Stimulated activated CD4-positive, alpha-beta T cell treated with anti-CD3 and anti-CD28 coated beads, Interleukin-12 subunit alpha, Interleukin-12 subunit beta, amount 100 ng/mL, for 48 hours (primary cell): ENCODE measurements at places on chromosomes 4 and X.

DNA sequence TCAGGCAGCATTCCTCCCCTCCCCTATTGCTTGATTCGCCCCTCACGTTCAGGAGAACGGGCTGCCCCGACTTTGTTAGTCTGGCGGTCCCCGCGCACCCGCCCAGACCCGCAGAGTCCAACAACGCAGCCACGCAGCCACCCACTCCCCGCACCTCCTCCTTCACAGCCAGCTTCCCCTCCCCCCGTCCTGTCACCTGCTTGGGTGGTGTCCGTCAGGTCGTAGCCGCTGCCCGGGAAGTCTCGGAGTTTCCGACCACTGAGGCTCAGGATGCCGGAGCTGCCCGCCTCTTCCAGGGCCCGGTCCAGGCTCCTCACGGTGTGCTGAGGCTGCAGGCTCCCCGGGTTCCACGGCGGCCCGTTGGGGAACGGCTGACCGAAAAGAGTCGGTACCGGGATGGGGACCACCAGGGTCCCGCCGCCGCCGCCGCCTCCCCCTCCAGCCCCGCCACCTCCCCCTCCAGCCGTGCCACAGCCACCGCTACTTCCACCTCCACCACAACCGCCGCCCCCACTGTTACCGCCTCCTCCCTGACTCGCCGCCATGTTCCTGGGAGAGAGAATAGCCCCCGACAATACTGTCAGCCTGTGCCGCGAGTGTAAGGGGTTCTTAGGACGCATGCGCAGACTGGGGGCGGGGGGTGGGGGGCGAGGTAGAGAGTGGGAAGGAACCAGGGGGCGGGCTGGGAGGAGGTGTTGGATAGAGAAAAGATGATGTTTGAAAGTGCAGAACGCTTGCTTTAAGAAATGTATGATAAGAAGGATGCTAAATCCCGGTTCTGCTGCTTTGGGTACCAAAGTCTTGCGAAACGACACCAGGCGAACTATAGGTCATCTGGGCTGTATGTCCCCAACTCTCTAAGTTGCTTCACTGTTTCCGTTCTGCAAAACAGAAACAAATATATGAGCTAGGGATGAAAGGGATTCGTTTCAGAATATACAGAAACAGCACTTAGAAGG lies at the start of gene LRCH2:
LRCH2 (minus strand) TSS at position 600 of the 959 bp plus-strand sequence; CDS start at position 545, 55 bp downstream.
- no peak for DNase-seq

DNA sequence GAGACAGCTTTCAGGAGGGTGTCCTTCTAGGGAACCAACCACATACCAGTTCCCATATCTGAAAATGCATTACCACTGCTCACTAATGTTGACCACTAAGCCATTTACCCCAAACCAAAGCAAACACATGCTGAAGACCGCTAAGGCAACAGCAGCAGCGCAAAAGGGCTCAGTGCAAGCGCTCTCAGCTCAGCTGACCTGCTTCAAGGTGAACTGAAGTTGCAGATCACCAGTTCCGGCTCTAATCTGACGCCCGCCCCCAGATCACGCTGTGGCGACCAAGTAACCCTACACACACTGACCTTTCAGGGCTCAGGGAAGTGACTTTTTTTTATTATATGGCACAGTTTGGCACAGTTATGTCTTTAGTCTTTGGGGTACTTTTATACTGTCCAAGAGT lies 5.8 kb downstream of the MECP2 start:
- DNase-seq, result no peak

- no peak for DNase-seq
Observed at GRCh38 chr4:139633661-139634060, 32.0 kb upstream of the MGST2 start.

GRCh38 chr4:59094505-59094904 lies 1984.3 kb upstream of the IGFBP7 start:
- no peak for DNase-seq

- no peak for DNase-seq
Observed at GRCh38 chr4:90852237-90852636, 725.0 kb downstream of the CCSER1 start.

- no peak for DNase-seq
Observed at GRCh38 chr4:182931691-182932345, 14.6 kb upstream of the DCTD start.

DNA sequence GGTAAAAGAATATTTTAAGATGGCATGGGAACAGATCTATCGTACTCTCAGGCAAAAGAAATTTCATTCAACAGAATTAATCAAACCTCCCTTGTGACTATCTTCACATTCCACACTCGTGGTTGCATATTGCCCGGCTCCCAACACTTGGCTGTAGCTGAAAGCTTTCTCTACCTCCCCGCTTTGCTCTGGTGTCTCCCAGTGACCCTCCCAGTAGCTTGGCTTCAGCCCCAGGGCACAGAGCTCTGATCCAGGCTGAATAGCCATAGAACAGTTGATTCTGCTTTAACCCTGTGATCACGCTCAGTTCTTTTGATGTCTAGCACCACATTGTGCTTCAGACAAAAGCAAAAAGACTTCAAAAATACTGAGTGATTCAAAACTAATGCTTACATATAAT lies 24.6 kb downstream of the SLC7A11 start:
- no peak for DNase-seq

DNA sequence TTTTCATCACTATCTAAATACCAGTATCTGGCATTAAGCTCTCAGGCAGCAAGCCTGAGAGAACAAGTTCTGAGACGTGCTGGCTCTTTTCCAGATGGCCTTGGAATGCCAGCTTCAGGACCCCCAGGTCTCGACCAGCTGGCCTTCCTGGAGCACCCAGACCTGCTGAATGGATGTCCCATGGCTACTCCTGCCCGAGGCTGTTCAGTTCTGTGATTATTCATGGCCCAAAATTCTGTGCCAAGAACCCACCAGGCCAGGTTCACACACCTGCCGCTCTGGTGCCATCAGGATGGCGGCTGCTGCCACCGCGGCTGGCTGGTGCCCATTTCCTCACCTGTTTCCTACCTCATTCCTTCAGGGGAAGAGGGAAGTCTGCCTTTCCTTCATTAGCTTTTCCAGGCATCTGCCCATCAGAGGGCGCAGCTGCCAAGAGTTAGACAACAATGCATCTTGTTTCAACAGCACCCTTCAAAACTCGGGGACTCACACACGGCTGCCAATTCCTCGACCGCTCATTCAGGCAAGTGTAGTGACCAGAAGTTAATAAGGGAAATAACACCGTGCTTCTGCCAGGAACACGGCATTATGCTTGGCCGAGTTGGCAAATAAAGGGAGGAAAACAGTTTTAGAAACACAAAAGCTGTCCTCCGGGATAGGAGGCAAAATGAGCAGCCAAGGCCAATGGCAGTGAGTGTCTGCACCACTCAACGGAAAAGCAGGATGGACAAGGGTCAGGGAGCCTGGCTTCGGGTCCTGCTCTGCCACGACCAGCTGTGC lies 173.8 kb downstream of the NSUN7 start:
- no peak for DNase-seq

GRCh38 chr4:8671712-8672290 lies 79.2 kb downstream of the CPZ start:
- DNase-seq, result no peak
